ENCODE measurements at places on chromosomes 3 and 15. TPM values are rescaled to one million over a fixed set of nuclear protein-coding genes. Genes with fewer than 3 reads are reported as not detected.
A peak's percentile ranks its signal among the peaks of the same experiment; 100 is the strongest.

- DNase-seq, result no peak
Measured at GRCh38 chr3:110731148-110731547, 340.5 kb upstream of the NECTIN3 start.

GRCh38 chr3:144128108-144128892 lies 156.7 kb downstream of the DIPK2A start:
- peak; percentile 65 for DNase-seq

Gene CTXN2
- not detected for total RNA-seq

Gene GABRB3
- total RNA-seq, result 11.4 TPM

Gene STOML1
- total RNA-seq, result 6.0 TPM

DNA sequence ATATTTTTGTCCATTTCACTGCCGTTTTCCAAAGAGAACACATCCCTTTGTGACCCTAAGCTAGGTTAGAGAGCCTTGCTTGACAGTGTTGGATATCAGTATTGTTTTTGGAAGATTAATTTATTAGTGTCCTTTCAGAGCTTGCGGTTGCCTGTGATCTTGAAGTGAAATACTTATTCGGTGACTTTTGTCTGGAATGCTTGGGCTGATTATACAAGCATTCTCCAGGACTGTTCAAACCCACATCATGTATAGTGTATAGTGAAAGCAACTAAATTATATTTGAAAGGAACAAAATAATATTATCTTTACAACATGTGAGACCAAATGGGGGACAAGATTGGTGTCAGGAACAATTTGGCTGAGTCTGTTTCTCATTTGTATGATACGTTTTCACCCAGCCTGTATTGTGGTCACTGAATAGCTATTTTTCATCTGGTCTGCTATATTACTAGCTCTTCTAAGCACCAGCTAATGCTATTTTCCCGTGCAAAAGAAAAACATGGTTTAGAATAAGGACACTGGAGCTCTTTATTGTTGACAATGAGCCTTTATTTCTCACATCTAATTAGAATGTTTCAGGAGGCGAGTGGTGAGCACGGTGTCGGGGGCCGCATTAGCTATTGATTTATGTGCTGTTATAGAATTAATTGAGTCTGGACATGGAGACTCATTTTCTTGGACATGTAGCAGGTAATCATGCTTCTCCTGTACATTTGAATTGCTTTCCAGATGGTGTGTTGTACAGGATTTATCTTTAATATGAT lies 158.1 kb downstream of the APBA2 start:
- no peak for DNase-seq

DNA sequence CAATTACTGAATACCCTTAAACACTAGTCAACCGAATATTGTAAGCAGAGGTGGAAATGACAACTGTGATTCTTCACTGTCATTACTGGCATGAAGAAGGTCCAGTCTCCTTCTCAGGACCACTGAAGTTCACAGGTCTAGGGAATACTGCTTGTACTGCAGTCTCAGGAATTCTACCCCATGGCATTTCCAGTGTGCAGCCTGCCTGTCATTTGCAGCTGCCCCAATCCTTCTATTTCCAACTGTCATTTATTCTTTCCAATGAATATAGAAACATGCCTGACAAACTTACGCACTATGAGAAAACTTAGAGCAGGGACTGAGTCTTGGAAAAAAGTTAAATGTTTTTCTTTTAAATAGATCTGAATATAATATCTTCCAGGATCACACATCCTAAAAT lies 308.0 kb upstream of the THBS1 start:
- no peak for DNase-seq
